ENCODE measurements at places on chromosomes 12 and 14.

GRCh38 chr12:68359674-68360073, 27.5 kb upstream of the MDM1 start:
- no peak for DNase-seq

DNA sequence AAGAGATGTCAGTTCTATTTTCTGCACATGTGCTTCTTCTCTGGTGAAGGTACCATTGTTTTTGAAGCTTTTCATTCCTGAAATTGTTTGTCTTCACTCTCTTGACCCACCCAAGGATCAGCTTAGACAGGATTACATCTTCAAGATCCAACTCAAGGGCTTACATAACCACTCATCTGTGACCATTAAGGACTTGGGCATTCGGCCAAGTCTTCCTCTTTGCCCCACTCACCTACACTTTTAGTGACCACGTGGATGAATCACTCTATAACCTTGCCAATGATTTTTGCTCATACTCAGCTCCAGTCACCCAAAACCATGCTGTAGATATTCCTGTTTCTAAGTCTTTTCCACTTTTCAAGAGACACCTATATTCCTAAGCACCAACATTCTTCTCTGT, 36.5 kb upstream of the SSTR1 start:
- DNase-seq, result no peak

DNA sequence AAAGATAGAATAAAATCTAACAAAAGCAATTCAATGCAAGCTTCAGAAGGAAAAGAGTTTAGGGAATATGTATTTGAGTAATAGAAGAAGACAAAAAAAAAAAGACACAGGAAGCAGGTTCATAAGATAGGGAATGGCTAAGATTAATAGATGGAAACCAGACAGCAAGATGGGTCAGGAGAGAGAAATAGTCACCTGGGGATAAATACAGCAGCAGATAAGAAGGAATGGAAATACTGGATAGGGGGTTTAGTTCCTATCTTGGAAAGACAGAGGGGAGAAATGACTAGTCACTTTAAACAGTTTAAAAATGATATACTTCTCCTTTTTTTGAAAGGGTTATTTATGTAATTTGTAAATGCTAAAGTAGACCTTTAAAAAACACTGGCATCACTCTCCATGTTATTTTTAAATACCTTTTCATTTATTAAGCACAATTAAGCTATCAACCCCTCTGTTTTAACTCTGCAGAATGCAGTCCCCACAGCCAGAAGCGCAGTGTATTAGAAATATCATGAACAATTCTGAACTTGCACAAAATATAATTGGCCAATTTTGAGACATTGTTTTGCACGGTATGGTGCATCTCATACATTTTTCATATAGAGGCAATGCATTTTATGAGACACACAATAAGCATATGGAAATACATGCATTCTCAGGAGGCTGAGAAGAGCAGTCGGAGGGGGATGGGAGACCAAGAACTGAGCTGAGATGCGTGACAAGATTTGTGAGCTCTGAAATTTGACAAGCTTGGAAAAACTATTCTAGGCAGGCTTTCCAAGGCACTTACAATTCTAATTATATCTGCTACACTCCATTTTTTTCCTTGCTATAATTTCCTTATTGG, 303.4 kb upstream of the PRICKLE1 start:
- no peak for DNase-seq

DNA sequence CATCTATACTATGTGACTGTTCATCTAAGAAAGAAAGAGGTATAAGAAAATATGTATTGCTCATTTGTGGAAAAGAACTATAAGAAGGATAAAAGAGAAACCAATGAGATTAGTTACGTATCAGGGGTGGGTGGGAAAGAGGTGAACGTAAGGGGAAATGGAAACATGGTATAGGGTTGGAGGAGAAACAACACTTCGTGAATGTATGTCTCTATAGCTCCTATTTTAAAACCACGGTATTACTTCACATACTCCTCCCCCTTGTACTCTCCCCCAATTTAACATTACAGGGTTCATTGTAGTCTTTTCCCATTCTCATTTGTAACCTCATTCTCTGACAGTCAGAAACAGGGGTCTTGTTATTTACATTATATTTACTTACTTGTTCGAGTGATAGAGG, 120.4 kb downstream of the FOXG1 start:
- no peak for DNase-seq

DNA sequence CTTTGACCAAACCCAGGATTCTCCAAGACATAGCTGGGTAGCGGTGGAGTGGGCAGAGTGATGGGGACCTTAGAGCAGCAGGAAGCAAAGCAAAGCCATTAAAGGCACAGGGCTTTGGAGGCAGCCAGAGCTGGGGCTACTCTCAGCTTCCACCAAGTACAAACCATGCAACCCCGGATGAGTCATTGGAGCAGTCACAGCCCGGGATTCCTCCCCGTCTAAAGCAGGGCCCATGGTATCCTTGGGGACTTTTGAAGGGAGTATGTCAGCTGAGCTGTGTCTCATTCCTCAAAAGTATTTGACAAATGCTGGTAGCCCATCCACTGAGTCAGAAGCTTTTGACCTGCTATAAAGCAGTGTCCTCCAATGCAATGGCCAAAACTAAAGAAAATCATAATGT, 9.7 kb upstream of the IFI27 start:
- DNase-seq, result no peak

DNA sequence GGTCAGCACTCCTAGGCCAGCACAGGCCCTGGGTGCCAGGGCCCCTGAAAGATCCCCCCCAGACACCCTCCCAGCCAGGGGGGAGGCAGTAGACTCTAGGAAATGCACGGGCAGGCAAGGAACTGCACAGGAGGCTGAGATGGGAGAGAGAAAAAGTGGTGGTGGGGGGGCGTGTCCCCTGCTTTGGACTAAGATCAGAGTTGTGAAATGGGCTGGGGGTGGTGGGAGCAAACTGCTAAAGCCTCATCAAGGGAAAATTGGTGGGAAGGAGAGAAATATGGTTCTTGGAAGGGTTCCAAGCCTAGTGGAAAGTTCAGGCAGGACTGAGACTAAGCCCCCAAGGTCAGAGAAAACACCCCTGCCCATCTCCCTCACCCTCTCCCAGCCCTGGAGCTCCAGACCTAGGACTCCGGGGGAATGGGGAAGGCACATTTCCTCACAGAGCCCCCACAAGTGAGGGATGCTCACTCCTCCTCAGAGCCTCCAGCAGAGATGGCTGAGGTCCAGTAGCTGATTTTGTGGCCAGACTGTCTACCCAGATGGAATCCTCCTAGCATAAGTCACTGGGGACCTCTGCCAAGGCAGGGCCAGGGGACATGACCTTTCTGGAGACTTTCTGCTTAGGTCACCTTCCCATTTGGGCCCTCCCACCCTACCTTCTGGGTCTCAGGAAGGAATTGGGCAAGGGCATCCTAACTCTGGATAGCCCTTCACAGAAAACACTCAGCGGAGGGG, 29.8 kb downstream of the FIGNL2 start:
- DNase-seq, result no peak

- DNase-seq, result no peak
These were observed 176.7 kb downstream of the DACT1 start for GRCh38 chr14:58814466-58814865.

GRCh38 chr14:35533357-35534207, at the start of gene INSM2:
Gene INSM2 (plus strand): TSS chr14:35534164. CDS start chr14:35534253, 89 bp downstream.
- peak; percentile 92 for DNase-seq

- no peak for DNase-seq
These were observed 42.1 kb downstream of the DRAM1 start for GRCh38 chr12:101919447-101919846.

DNA sequence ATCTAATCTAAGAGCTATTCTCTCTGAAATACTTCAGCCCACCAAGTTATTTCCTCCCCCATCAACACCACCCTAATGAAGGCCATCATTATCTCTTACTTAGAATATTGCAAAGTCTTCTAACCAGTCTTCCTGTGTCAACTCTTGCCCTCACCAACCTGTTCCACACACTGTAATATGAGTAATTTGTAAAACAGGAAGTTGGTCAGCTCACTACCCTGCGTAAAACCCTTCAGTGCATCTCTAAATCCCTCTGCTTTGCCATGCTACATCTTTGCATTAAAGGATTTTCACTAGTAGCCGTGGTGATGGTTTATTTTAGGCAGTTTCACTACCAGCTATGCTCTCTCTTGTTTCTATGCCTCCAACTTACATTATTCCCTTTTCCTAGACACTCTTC, 70.0 kb downstream of the KIF21A start:
- DNase-seq, result no peak

DNA sequence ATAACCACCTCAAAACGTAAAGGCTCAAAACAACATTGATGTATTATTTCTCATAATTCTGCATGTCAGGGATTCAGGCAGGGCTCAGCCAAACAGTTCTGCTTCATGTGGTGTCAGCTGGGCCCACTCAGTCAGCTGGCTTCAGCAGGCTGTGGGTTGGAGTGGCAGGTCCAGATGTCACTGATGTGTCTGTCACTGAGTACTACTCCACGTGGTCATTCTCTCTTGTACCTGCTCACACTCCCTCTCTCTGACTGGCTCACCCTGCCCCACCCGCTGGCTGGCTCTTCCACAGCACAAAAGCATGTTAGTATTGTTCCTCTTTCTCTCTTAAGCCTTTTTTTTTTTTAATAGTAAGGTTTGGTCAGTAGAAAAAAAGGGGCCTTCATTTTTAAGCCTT, 182.4 kb downstream of the DICER1 start:
- DNase-seq, result no peak

DNA sequence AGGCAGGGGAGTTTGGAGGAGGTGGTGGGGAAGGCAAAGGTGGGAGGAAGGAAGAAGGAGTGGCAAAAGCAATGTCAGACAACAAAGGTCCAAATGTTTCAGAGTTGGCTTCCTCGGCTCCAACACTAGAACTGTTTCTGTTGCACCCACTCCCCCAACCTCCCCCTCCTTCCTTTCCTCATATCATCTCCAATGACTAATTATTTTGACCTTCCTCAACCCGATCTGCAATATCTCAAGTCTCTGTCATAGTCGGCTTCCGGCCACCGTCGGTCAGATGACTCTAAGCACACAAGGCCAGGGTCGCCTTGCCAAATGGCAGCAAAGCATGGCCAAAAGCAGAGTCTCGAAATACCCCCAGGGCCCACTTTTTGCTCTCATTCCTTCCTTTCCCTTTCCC, 637.0 kb upstream of the TBX3 start:
- DNase-seq, result no peak
